ENCODE measurements at places on chromosomes 2 and 18.

DNA sequence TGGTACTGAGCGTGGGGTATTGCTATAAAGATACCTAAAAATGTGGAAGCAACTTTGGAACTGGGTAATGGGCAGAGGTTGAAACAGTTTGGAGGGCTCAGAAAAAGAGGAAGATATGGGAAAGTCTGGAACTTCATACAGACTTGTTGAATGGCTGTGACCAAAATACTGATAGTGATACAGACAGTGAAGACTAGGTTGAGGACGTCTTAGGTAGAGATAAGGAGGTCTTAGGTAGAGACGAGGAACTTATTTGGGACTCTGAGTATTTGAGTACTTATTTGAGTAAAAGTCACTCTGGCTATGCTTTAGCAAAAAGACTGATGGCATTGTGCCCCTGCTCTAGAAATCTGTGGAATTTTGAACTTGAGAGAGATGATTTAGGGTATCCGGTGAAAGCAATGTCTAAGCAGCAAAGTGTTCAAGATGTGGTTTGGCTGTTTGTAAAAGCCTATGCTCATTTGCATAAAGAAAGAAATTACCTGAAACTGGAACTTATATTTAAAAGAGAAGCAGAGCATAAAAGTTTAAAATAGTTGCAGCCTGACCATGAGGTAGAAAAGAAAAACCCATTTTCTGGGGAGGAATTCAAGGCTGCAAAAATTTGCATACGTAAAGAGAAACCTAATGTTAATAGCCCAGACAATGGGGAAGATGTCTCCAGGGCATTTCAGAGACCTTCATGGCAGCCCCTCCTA is 219.6 kb downstream of the PDE1A start:
- DNase-seq = no peak

GRCh38 chr2:40450796-40451430 is 977 bp downstream of the SLC8A1 start:
- no peak for DNase-seq

GRCh38 chr18:59061914-59062642 is 77.6 kb upstream of the SEC11C start:
- DNase-seq = no peak

- no peak for DNase-seq
Observed at GRCh38 chr2:196954001-196954400, 27.5 kb upstream of the PGAP1 start.

DNA sequence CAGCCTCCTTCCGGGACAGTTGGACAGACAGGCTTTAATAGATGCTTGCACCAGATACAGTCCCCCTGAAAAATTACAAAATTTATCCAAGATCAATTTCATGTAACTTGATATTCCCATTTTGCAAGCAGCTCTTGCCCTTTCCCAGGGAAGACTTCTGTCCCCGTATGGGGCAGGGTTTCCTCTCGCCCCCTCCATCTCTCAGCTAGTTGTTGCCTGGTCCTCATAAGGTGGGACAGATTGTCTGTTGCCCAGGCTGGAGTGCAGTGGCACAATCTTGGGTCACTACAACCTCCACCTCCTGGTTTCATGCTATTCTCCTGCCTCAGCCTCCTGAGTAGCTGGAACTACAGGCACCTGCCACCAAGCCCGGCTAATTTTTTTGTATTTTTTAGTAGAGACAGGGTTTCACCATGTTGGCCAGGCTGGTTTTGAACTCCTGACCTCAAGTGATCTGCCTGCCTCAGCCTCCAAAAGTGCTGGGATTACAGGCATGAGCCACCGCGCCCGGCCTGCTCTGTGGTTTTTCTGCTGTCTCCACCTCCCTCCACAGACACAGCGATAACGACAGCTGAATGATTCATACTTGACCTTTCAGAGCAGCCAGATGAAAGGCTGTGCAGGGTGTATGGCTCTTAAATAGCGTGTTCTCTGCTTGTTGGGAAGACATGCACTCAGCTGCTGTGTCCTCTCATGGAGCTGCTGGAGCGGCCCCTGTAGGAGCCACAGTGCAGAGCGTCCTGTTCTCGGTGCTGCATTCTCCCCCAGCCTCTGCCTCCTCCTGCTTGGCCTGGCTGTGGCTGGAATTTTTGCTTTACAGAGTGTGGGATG is 61.4 kb downstream of the TTC39C start:
- no peak for DNase-seq

GRCh38 chr2:223526106-223526505 is 76.1 kb downstream of the SCG2 start:
- DNase-seq = no peak

DNA sequence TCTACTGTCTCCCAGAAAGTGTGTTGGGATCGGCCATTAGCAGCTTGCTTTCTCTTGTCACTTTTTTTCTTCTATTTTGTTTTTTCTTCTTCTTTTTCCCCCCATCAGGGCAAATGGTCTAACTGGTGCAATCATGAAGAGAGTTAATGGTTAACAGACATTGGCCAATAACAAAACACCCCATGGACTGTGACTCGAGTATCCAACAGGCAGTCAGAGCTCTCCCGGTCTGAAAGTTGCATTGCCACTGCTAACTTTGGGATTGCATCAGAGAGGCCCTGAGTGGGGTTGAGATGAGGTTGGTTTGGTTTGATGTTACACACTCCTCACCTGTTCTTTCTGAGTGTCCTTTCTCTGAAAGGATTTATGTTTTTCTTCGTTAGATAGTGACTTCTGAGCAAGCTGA is 12.9 kb upstream of the SNORC start:
- no peak for DNase-seq

GRCh38 chr2:100425107-100425506 is 7.6 kb upstream of the CHST10 start:
- DNase-seq = no peak

GRCh38 chr2:51290725-51291124 is 258.8 kb upstream of the NRXN1 start:
- DNase-seq = no peak

DNA sequence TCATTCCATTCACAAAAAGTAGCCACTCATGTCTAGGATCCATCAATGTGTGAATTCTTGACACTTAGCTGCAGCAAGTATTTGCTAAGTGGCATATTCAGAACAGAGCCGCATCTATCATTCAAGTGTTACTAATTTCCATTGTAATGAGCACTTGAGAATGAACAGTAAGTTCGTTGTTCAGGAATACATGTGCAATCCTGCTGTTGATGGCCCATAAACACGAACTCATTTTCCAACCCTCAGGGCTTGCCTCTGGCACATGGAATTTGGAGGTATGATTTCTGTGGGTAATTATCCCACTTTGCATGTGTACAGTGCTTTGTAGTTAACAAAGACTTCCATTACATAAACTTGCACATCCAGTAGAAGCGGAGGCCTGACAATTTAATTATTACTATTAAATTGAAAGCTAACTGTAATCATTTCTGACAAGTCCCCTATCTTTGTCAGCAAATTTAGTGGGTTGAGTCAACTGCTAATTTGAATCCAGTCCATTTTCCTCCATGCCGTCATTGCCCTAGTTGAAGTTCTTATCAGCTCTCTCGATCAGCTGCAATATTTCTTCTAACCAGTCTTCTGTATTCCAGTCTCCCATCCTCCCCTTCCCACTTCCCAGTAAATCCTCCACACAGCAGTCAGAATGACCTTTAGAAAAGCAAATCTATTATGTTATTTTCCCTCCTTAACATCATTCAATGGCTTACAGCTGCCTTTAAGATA is 116.0 kb upstream of the AQP4 start:
- no peak for DNase-seq

- no peak for DNase-seq
Observed at GRCh38 chr2:214569419-214570035, 158.7 kb downstream of the VWC2L start.

- DNase-seq = no peak
Observed at GRCh38 chr18:74005320-74006109, 142.1 kb downstream of the FBXO15 start.

- no peak for DNase-seq
Observed at GRCh38 chr2:70887208-70887549, 48.5 kb upstream of the ATP6V1B1 start.

GRCh38 chr2:218046238-218046637 is 22.8 kb upstream of the RUFY4 start:
- DNase-seq = no peak
